ENCODE measurements at places on chromosomes 3 and 15. TPM values are rescaled to one million over a fixed set of nuclear protein-coding genes. Genes with fewer than 3 reads are reported as not detected.

The PPIB gene
- 352 TPM for total RNA-seq

DNA sequence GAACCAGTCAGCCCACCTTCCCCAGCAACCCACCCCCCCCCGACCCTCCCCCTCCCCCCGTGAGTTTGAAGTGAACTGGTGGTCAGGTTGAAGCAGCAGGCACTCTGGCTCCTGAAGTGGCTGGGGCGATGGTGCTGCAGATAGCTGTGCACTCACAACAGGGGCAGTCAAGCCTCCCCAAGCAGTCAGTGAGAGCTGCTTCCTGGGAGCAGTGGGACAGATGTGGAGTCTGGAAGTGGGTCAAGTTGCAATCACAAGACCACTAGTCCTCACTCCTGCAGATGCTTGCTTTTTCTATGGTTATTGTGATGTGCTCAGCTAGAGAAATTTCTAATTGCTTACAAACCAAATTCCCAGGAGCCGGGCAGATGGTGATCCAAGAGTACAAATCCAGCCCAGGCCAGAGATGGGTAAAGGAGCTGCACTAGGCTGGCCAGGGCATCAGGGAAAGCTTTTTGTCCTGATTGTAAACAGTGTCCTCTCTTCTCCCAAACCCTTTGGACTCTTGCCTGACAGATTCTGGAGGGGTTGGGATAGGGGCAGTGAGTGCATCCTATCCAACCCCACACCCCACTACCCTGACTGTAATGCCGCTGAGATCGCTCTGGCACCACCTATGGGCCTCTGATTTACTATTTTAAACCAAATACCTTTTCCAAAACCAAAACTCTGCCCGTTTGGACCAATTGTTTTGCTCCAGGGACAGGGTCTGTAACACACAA lies 9.8 kb upstream of the CLPX start:
- DNase-seq, result no peak

- no peak for DNase-seq
These were observed 81.5 kb upstream of the CDIN1 start for GRCh38 chr15:36497901-36498300.

GRCh38 chr3:159158213-159158612 lies 356.4 kb downstream of the MFSD1 start:
- no peak for DNase-seq

The TAGLN3 gene
- not detected for total RNA-seq

DNA sequence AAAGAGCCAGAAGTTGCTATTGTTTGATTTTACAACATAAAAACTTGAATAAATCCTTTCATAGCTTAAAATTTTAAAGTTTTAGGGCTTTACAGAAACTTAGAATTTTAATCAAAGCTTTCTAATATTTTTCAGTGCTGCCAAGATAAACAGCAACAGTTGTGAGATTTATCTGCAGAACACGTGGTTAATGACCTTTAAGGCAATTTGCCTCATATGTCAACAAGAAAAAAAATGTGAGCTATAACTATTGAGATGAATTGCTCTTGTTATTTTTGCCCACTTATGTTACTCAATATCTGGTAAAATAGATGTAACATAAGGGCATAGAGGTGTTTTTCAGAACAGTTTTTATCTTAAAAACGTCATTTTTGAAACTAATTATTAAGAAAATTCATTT lies 96.7 kb upstream of the NECTIN3 start:
- DNase-seq, result no peak

Measured in omental fat pad (tissue), 4 donors.